ENCODE measurements at places on chromosomes 11 and 22.

GRCh38 chr22:35977136-35977535 is 51.5 kb downstream of the RBFOX2 start:
- DNase-seq = no peak

DNA sequence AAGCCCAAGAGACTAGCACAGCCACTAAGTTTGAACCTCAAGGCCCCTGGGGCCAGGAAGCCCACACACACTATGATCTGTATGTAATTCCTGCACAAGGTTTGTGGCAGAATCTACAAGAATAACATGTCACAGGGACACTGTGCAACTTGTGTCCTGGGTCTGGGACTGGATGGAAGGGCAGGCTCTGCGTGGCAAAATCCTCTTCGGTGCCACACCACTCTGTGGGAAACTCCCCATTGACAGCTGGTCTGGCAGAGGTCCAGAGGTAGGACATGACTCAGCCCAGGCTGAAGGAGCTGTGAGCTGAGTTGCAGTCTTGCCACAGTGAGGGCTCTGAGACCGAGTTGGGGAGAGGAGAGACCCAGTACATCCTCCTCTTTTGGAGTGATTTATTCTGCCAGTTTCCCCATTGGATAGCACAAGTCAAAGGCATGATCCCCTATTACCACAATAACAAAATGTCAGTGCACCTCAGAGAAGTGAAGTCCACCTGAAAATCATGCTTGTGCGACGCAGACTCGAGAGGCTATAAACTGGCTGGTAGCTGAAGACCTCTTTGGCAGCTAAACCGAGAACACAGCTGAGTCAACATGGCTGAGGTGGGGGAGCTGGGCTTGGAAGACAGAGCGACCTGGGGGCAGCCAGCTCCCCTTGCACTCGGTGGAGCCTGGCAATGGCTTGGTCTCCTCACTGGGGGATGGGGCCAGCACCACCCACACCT is 23.3 kb upstream of the SERPIND1 start:
- peak; percentile 91 for DNase-seq

- peak; percentile 14 for DNase-seq
These were observed 14.6 kb downstream of the MARK2 start for GRCh38 chr11:63853476-63853875.

- DNase-seq = peak; percentile 41
These were observed 179.4 kb downstream of the CADM1 start for GRCh38 chr11:115324581-115325432.

DNA sequence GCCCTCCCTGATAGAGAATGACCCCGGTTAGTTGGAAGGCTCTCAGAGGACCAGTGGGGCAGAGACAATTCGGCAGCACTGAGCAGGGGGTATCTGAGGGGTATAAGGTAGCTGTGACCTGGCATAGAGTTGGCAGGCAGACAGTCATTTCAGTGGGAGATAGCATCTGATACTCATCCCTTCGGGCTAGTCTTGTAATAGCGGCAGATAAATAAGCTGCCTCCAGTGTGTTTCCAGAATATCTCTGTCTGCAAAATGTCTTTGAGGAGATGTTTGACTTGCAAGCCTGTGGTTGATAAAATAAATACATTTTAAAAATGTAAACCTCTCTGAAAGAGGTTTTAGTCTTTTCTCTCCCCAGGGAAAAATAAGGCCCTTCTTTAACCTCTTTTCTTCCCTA is 54.2 kb downstream of the TEAD1 start:
- no peak for DNase-seq

GRCh38 chr11:96817482-96818399 is 427.9 kb downstream of the JRKL start:
- no peak for DNase-seq

DNA sequence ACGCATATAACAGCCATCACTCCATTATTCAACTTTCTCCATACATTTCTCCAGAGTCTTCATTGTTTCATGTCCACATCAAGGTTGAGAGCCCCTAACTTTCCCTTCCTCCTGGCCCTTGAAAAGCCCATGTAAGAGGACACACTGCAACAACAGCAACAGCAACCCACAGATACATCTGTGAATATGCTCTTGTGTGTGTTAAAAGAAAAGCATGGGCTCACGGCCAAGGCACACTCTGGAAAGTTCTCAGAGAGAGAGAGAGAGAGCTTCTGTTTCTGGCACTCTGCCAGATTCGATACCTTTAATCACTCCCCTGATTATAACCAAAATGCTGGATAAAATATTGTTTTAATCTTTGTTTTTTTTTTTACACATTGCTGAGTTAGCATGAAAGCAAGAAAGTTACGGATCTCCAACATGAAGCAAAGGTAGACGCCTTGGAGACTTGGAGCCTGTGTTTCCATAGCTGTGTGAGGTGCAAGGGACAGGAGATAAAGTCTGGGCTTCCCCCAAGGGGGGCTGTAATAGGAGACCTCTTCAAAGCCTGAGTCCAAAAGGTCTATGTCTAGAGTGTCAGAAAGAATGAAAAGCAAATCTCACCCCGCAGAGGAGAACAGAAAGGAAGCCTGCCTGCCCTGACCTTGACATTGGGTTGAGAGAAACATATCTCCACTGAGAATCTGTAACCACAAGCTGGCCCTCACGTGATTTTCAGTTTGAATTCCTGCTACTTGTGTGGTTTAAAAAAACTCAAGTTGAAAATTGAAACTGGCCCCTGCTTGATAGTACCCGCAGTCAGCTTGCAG is 33.7 kb upstream of the MPPED1 start:
- no peak for DNase-seq

GRCh38 chr22:48265000-48265625 is 1502.7 kb downstream of the TBC1D22A start:
- no peak for DNase-seq

DNA sequence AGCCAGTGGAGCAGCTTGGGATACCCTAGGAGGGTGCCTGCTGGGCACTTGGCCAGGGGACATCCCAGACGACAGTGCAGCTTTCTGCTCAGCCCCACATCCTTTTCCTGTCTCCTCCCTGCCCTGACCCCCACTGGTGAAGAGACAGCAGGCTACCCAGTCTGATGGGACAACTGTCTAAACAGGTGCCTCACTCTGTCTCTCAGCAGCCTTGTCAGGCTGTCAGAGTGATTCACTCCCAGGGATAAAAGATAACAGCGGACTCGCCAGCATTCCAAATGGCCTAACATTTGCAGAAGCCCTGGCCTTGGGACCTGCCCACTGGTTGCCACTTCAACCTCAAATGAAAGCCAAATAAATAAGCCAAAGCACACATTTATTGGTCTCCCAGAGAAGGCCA is 318.6 kb upstream of the PLET1 start:
- peak; percentile 26 for DNase-seq

All from lung microvascular endothelial cell (primary cell).